ENCODE measurements at places on chromosomes 5 and 9.

DNA sequence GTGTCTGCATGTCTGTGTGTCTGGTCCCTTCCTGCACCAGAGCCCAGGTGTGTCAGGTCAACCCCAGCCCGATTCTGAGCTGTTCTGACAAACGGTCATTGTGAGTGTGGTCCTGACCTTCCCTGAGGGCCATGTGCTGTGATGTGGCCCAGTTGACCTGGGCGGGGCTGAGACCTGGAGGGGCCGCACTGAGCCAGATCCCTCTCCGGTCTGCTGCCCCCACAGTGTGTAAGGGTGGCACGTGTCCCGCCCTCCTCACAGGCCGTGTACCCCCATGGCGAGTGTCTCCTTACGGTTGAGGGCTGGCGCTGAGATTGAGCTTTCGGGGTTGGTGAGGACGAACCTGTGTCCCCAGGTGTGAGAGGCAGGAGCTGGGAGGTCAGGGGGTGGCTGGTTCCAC, 136.5 kb downstream of the MRPL36 start:
- DNase-seq, result no peak

DNA sequence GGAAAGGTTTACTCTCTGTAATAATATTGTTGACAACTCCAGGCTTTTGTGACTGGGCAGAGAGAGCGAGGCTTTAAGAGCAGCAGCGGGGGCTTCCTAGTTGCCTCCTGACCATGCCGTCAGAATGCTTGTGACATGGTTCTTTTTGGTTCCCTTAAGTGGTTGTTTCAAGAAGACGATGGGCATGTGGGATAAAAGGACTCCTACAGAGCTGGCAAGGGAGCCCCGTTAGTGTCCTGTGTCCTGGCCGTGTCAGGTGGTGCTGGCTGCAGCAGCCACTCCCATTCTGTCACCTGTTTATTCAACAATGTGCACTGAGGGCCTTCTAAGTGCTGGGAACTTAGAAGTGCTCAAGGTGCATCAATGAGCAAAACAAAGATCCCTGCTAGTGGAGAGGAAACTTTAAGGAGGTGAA, 19.7 kb downstream of the LCP2 start:
- no peak for DNase-seq

GRCh38 chr9:124854161-124854560, 901 bp downstream of the WDR38 start:
- DNase-seq, result no peak

DNA sequence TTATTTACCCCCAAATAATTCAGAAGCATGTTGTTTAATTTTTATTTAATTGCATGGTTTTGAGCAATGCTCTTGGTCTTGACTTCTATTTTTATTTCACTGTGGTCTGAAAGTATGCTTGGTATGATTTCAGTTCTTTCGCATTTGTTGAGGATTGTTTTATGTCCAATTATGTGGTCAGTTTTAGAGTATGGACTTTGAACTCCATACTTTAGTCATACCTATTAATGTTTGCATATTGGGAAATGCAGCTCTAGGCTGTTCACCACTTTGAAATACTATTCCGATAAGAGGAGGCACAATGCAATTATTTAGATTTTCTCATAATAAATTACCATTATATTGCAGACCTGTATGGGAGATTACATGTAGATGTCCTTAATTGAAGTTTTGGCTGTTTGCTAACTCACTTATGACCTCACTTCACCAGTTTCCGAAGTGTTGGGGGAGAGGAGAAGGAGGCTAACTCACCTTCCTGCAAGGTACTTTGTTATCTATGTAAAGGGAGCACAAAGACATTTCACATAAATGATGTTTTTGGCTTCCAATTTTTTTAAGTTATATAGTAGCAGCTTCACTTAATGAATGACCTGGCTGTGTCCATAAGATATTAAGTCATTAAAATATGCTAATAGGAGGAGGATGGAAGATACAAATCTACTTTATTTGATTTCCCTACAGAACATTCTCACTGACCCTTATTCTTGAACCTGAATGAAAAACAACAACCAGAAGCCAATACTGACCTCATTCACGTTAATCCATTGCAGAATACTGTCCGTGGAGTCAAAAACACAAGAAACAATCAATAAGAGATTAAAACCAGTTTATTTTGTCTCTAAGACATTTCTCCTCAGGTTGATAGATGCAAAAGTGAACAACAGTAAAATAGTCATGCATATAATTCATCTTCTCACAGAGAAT, 970.3 kb upstream of the ARRDC3 start:
- no peak for DNase-seq

GRCh38 chr5:35285435-35285834, 55.1 kb upstream of the PRLR start:
- no peak for DNase-seq

DNA sequence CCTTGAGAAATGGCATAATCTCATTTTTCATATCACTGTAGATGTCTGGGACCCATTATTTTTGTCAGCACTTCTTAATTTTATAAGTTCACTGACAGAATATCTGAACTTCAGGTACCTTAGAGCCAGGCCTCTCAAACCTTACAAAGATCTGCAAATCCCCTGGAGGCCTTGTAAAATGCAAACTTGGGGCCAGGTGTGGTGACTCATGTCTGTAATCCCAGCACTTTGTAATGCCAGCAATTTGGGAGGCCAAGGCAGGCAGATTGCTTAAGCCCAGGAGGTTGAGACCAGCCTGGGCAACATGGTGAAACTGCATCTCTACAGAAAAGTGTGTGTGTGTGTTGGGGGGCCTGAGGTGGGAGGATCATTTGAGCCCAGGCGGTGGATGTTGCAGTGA, 30.8 kb downstream of the RASGRF2 start:
- no peak for DNase-seq

DNA sequence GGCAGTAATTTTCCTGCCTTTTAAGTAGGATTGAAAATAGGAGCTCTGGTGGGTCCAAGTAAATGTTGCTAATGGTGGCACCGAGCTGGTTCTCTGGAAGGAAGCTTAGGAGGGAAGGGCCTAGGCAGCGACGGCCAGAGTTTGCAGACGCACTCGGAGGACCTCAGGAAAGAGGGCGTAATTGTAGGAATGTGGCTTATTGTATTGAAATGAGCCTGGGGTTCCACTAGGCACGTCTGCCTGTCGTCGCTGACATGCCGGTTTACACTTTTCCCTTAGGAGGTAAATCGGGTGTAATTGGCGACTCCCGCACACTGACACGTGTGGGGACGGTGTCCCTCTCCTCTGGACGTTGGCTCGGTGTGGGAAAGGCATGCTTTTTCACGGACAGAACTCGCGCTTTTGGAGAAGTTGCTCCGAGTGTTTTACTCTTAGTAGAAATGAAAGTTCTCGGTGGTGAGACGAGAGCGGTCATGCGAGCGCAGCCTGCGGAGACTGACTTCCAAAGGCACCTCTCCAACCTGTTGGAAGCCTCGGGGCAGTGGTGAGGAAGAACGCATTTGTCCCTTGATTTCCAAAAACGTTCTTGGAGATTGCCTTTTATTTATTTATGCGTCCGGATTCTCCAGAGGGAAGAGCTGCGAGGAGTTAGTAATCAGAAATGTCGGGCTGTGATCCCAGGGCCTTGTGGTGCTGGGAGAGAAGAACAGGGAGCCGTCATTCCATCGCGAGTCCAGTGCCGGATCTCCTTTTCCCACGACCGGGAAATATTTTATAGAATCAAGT, 1.3 kb downstream of the NR4A3 start:
- peak; percentile 33 for DNase-seq

GRCh38 chr5:10366310-10367272, 13.1 kb downstream of the MARCHF6 start:
- DNase-seq, result no peak

DNA sequence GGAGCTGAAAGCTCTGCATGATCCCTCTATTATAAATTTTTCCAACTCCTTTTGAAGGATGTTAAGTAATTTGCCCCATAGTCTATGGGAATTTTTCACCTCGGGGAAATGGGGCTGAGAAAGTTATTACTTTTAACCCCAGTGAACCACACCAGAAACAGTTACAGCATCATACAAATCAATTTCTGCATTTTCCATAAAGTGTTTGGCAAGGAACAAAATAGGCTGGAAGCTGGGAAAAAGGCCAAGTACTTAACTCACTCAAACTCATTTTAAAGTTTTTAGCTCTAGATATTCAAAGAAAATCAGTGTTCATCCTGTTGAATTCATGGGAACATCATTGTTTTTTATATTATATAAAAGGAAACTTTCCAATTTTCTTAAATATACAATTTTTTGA, 160.9 kb downstream of the SH3GL2 start:
- no peak for DNase-seq

DNA sequence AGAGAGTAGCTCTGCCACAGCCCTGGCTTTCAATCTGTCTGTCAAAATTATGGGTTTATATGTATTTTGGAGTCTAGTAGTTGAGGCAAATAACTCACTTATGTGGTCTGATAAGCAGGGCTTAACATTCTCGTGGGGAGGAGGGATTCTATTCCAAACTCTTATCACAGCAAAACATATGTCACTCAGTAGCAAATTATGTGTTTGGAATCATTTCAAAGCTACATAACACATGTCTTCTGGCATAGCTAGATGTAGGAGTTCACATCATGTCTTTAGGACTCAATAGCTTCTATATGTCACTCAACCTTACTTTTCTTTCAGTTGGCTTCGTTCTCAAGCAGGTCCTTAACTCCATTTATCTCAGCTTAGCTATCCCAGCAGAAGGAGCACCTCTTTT, 144.5 kb upstream of the SEMA6A start:
- DNase-seq, result no peak

GRCh38 chr5:157326440-157327005, 60.6 kb downstream of the CYFIP2 start:
- DNase-seq, result no peak

DNA sequence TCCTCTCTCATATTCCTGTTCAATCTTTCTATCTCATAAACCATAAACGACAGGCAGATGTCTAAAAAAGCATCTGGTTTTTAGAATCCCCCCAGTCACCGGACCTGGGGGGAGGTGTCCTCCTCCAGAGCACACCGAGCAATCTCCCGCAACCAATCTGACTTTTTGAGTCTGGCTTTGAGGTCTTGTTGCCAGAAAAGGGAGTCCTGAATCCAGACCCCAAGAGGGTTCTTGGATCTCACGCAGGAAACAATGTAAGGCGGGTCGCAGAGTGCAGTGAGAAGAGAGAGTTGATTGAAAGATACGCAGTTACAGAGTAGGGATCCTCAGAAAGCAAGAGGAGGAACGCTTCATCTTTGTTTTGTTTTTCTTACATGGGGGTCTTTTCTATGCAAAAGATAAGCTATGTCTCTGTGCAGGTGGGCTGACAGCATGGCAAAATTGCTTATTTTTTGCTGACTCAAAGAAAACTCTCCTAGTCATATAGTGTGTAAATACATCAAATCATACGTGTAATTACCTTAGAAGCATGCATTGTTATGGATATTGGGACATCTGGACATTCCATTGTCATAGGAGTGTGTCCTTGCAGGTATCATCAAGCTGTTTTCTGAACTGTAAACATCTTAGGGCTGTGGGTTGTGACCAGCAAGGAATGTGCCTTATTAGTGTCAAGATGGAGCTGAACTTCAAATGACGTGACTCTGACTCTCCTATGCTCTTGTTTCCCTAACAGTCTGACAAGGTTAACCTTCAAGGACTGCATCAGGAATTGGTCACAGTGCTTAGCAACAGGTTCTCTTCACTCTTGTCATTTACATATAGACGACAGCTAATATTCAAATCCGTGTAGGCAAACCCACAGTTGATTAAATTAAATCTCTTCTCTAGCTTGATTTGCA, 159.3 kb upstream of the DAPK1 start:
- DNase-seq, result no peak

DNA sequence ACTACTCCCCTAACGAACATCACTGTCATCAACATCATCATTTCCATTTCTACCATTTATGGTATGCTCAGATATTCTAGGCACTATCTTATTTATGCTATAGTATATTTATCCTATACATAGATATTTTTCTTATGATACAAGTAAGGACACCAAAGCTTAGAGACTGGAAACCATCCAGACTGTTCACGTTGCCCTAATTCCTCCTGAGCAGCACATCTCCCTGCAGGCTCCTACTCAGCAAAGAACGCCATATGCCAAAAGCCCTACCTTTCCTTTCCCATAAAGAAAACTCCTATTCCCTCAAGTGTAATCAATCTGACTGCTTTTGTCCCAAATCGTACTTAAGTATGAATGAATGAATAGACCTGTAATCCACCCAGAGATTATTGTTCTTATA, 247.0 kb downstream of the PRELID2 start:
- DNase-seq, result no peak

GRCh38 chr5:175195698-175196656, 248.0 kb downstream of the DRD1 start:
- DNase-seq, result no peak

DNA sequence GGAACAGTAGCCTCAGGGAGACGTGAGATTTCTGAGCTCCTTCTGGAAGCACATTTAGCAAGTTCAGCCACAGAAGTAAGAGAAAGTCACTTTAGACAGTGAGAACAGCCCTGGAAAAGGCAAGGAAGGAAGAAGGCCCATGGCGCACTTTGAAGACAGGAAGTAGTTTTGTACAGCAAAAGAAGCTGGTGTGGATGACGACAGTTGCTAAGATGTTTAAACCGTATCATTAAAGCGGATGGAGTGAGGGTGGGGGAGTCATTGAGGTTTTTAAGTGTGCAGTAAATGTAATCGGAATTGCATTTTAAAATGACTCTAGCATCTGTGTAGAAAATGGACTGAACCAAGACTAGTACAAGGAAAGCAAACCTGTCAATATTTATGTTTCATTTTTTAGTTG, 15.3 kb upstream of the TRPM3 start:
- DNase-seq, result no peak

- DNase-seq, result no peak
These were observed 124.8 kb downstream of the HSD17B3 start for GRCh38 chr9:96177005-96177718.

DNA sequence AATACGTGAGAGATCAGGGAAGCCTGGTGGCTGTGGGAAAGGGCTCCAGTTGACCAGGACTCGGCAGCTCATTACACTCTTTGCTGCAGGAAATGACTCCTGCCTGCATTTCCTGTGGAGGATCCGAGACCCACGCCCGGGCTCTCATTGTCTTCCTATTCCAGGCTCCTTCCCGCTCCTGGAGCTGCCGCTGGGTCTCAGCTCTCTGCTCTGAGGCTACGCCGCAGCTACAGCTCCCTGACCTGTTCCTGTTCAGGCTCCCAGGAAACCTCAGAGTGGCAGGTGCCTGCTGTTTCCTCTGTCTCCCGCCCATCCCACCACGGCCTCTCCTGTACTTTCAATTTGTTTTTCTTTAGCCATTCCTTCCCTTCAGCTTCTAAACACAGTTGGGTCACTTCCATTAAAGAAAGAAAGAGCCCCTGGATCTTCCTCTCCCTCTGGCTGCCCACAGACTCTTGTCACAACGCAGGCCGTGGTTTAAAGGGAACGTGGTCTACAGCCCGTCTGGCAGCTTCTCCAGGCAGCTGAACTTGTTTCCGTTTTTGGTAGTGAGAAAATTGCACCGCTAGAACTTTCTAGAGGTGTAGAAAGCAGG, 71.5 kb downstream of the IL6ST start:
- no peak for DNase-seq

DNA sequence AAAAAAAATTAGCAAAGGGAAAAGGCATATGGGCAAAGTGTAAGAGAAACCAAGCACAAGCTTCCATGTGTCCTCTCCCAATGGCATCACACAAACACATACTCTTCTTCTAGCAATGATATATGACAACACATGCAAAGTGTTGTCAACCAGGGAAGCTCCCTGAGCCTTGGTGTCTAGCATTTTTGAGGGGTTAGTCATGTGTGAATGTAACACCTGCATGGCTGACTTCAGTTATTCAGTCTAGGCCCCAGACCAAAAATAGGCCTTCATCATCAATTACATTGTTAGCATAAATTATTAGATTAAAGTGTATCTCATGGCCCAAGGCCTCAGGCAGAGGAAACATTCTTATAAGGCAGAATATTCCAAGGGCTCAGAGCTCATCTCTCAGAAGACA, 450.0 kb downstream of the TLE1 start:
- DNase-seq, result no peak

Measured in stimulated activated naive CD8-positive, alpha-beta T cell treated with anti-CD3 and anti-CD28 coated beads, Interleukin-15, amount 100 ng/mL, for 72 hours (primary cell).